Stimulated activated CD8-positive, alpha-beta memory T cell treated with anti-CD3 and anti-CD28 coated beads, Interleukin-4, amount 100 ng/mL, for 4 hours (primary cell): ENCODE measurements at places on chromosomes 3 and 15.

- DNase-seq: no peak
Measured at GRCh38 chr15:62428851-62429598, 263.9 kb upstream of the C2CD4B start.

- no peak for DNase-seq
Measured at GRCh38 chr3:43298292-43298691, 12.0 kb downstream of the SNRK start.

GRCh38 chr3:86951322-86951721 lies 39.6 kb downstream of the VGLL3 start:
- DNase-seq: no peak

DNA sequence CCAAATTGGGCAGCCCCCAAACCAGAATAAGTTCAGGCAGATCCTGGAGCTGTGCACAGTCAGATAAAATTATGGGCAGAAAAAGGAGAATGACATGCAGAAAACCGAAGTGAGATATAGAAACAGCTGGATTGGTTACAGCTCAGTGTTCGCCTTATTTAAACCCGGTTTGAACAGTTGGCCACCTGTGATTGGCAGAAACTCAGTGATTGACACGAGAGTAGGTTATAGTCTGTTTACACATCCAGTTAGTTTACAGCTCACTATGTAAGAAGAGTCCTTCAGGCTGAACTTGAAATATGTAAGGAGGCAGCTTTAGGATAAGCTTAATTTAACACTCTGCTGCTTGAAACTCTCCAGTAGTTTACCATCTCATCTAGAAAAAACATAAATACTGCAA lies 271.6 kb upstream of the ARRDC4 start:
- DNase-seq: no peak

DNA sequence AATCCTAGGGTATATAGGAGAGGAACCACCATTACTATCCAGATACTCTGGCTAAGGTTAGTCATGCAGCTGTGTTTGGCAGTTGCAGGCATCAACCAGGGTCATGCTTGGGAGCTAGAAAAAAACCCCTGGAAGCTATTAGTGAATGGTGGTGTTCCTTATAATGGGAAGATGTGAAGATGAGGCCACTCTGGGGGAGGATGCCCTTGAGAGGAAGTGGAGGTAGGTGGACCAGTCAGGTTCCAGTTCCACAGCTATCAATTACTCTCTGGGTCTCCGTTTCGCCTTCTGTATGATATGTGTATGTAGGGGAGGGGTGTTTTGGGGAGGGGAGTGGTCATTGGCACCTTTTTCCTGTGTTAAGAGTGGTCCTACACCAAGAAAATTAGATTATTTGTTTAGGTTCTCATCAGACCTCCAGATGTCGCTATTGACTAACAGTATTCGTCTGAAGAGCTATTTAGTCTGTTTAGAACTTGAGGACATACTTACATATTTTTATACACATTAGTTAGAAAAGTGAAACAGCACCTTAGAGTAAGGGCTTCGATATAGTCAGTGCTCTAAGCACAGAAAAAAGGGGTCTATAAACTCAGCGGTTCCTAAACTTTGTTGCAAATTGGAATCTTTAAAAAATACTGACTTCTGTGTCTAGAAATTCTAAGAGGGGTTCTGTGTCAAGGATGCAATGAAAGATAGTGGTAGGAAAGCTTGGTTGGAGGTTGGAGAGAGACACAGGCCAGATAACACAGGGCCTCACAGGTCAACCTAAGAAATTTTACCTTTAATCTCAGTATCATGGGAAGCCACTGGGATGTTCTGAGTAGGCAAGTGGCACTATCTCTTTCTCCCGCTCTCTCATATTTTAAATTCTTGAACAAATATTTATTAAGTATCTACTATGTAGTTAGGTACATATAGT lies 9.1 kb upstream of the HPS3 start:
- DNase-seq: no peak

DNA sequence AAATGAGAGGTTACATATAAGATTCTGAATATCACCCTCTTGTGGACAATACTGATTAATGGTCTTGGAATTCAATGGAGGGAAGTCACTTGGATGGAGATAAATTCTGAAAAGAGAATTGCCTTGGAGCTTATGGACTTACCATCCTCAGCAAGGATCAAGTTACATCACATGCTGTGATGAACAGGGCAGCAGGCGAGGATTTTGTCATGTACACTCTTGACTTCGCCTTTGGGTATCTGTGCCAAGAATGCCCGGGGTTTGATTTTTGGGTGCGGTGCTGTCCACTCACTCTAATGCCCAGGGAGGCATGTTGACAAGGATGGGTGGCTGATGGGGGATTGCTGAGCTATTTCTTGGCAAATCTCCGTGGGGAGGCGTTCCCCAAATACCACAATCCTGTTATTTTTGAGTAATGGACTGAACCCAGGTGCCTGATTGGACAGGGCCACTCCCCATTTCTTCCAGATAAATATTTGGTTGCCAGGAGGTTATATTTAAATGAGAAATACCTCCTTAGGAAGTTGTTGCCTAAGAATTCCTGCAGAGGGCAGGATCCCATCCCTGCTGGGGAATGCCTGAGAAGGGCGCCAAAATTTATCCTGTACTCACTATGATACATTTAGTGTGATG lies 96.3 kb downstream of the TPRG1 start:
- no peak for DNase-seq

GRCh38 chr3:32607522-32607921 lies 36.9 kb upstream of the DYNC1LI1 start:
- no peak for DNase-seq

DNA sequence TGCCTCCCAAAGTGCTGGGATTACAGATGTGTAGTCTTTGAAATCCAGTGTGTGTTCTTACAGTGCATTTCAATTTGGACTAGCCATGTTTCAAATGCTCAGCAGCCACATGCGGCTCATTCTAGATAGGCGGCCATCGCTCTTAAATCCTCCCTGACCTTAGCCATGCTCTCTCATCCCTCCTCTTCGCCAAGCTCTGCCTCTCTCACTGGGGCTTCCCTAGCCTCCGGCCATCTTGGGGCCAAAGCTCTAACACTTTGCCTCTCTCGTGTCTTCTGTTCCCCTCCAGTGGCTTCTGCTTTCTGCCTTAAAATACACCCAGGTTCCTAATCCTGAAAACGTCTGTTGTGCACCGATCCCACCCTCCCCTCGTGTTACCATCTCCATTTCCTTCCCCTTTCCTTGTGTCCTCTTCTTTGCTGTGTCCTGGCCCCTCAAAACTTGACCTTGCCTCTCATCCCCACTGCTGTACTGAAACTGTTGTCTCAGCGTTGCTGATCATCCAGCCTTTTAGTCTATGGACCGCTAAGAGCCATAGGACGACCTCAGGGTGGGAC lies 1.4 kb upstream of the GHRL start:
- no peak for DNase-seq

GRCh38 chr15:57563416-57563815 lies 28.3 kb upstream of the MYZAP start:
- no peak for DNase-seq

DNA sequence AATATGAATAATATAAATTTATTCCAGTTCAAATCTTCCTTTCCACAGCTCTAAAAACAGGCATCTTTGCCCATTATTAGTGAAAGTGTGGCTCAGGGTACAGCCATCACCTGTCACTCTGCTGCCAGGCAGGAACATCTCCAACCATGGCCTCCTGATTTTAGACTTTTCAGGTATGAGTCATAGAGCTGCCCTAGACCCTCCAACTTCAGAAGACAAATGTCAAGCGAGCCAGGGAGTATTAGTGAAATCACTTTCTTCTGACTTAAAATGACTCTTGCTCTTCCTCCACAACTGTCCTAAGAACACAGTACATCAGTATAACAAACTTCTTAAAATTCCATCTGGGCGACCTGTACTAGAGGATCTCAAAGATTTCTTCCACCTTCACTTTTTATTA lies 78.1 kb upstream of the AKAP13 start:
- DNase-seq: no peak

DNA sequence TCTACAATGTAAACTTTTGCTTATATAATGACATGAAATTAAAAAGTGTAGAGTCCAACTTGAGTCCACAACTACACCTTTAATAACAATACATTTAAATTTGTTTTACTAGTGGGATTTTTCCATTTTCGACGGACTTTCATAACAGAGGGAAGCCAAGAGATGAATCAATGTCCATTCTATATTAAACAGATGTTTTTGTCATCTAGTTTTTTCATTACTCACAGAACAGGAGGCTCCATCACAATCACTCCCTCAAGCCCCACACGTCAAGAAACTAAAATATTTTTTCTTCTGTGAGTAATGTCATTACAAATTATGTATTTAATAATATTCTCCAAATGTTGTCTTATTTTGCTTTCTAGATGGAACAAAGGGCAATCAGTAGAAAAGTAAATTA lies 932.9 kb downstream of the ROBO1 start:
- no peak for DNase-seq

GRCh38 chr3:13507247-13507569 lies 27.1 kb downstream of the HDAC11 start:
- DNase-seq: no peak

GRCh38 chr3:109356442-109357155 lies 19.3 kb upstream of the DPPA4 start:
- DNase-seq: no peak

DNA sequence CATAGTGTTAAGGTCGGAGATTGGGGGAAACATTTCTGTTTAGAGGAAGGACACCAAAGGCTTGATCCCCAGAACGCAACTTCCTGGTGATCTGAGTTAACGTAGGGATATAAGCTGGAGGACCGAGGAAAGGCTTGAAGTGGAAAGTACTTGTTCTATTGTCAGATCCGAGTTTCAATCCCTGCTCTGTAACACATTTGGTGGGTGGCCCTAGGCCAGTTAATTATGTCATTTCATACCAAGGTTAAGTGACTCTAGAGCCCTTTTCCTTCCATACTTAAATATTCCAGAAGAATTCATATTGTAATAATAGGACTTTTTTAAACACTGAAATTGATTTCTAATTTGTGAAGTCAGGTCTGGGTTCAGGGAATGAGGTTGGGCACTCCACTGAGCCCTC lies 80.9 kb downstream of the RPLP1 start:
- DNase-seq: no peak
